CD4-positive, alpha-beta T cell treated with Interleukin-17A for 1 hour (primary cell): ENCODE measurements at places on chromosomes 6 and 20.
A peak's percentile ranks its signal among the peaks of the same experiment; 100 is the strongest.

GRCh38 chr6:35605600-35605999 is 83.1 kb downstream of the FKBP5 start:
- no peak for DNase-seq

DNA sequence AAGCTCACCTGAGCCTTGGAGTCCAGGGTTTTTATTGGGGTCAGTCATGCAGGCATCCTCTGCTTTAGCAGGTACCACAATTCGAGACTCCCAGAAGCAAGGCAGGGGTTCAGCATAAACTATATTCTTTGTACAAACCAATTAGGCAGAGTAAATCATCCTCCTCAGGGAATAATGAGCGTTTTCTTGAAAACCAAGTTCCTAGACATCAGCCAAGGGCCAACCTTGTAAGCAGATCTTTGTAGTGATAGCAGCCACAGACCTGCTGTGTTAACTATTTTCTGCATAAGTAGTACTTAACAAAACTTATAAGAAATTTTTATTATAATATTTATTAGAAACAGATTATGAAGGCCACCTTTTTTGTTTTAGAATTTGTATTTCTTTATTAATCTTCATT is 74.7 kb downstream of the STXBP5 start:
- DNase-seq, result no peak

- DNase-seq, result peak; percentile 54
Observed at GRCh38 chr6:37381579-37381978, 27.8 kb downstream of the RNF8 start.

GRCh38 chr6:112130878-112131277 is 43.5 kb downstream of the FAM229B start:
- no peak for DNase-seq

- no peak for DNase-seq
Observed at GRCh38 chr6:149680503-149680902, 32.0 kb upstream of the KATNA1 start.

GRCh38 chr6:152117156-152118133 is 310.0 kb downstream of the ESR1 start:
- no peak for DNase-seq

GRCh38 chr6:43203029-43203717 is 21.2 kb downstream of the CUL9 start:
- no peak for DNase-seq

- DNase-seq, result no peak
Observed at GRCh38 chr6:18087396-18088165, 34.9 kb downstream of the NHLRC1 start.

GRCh38 chr6:5425267-5425666 is 164.0 kb downstream of the FARS2 start:
- no peak for DNase-seq

DNA sequence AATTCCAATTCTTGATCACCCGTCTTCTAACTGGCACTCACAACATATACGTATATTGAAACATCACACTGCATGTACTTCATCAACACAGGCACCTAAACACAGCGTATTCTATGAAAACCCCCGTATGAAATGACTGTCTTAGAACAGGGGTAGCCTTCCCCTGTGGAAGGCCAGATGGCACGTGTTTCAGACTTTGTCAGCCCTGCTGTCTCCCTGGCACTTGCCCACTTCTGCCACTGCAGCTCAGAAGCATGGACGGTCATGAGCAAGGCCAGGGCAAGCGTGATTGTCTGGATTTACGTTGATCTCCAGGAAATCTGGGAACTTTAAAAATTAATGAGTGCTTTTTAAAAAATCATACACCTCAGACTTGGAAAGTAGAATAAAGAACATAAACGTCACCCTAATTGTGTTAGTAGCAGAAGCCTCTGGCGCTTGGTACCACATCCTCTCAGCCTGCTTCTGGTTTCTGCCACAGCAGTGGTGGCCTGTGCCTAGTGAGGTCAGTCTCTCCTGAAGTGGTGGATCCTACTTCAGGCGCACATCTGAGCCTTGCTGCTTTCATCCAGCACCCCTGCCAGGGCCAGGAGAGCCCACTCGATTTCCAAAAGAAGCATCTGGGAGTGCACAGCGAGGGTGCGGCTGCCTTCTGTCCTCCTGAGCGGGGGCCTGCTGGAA is 18.3 kb downstream of the PDE10A start:
- no peak for DNase-seq

GRCh38 chr20:2794202-2794748 is 6.2 kb downstream of the CPXM1 start:
- DNase-seq, result no peak

DNA sequence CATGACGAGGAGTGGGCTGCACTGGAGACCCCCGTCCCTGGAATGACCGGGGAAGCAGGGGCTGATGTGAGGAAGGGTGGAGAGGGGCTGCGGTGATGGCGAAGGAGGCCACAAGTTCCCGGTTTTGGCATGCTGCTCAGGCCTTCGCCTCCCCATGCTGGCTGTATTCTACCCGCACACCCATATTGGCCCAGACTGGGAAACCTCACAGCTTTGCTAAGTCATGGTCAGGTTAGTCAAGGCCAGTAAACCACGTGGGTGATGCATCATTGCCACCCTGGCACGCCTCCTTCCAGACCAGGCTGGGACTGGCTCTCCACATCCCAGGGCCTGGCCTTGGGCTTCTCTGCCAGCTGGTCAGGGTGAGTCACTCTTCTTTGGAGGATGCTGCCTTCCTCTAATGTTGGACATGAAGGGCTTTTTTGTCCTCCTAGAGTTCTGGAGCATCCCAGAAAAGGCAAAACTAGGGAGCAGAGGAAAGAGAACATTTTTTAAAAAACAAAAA is 53.8 kb downstream of the PCNA start:
- peak; percentile 13 for DNase-seq

DNA sequence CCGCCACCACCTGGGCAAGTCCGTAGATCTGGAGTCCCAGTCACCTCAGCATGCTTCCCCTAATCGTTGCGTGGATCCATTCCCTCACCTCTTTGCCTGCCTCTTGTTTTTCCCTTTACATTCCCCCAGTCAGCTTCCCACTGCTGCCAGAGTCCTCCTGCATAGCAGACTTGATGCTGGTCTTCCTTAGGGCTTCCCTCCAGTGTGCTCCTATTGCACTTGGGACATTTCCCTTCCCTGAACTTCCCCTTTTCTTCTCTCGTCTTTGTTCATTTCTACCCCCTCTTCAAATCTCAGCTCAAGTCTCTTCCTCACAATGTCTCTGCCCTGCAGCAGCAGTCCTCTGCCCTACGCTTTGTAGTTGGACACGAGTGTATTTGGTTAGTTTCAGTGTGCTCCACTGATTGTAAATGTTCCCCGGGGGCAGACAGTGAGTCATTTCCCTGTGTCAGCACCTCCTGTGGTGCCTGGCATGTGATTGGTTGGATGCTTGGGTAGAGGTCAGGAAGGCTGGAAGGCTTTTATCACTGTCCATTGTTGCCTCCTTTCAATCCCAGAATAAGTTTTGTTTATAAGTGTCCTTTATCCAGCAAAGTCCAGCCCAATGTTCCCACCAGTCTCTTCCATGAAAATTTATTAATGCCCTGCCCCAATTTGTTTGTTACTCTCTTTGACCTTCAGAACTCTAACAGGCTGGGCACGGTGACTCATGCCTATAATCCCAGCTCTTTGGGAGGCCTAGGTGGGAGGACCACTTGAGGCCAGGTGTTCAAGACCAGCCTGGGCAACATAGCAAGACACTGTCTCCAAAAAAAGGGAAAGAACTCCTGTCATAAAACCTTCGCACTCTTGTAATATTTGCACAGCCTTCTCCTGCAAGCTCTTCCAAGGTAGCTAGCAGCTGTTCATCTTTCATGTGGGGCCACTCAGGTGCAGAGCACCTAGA is 38.3 kb downstream of the FAM120B start:
- no peak for DNase-seq

GRCh38 chr6:6925391-6926164 is 182.2 kb upstream of the RREB1 start:
- no peak for DNase-seq

DNA sequence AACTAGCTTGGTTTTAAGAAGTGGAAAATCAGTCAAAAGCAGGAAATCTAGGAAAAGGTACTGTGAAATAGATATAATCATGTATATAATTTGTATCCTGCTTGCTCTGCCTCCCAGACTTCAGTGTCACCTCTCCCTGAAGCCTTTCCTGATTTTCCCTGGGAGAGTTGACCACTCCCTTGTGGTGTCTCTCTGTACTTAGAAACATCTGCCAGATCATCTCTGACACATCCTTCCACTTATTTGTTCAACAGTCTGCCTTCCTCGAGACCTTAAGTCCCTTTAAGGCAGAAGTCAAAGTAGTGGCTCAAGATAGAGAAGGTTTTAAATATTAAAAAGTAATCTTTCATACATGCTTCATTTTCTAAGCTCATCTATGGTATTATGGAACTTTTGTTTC is 236.5 kb downstream of the CDKAL1 start:
- no peak for DNase-seq

- no peak for DNase-seq
Observed at GRCh38 chr6:117530467-117531242, 48.2 kb downstream of the DCBLD1 start.

DNA sequence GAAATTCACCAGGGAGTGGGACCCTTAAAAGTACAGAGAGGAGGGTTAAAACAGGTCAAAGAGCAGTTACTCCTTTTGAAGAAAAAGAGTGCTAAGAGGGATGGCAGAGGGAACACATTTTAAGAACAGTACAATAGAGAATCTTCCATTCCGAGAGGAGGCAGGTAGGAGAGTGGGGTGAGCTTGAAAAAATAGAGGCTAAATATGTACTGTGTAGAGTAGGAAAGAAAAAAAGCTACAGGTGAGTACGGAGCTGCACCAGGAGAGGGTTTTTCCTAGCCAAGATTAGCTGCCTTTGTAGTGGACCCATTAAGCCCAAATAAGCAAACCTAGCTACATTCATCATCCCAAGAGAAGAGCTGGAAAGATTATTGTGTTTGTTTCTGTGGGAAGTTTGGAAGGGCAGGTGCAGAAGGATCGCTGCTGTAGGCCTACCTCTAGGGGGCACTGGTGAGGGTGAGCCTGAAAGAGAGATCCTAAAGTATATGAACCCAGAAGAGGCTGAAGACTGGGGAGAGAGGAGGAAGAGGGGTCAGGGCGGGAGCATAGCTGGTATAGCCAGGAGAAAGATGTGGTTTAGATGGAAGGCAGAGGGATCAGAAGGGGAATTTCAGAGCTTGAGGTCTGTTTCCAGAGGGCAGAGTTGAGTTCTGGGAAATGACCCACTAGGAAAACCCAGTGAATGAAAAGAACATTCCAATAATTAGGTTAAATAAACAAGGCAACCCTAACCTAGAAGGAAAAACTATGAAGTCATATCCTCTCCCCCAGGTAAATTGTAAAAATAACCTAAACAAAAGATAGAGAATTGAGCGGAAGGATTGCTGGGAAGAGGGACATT is 50.2 kb upstream of the HINT3 start:
- DNase-seq, result peak; percentile 58

DNA sequence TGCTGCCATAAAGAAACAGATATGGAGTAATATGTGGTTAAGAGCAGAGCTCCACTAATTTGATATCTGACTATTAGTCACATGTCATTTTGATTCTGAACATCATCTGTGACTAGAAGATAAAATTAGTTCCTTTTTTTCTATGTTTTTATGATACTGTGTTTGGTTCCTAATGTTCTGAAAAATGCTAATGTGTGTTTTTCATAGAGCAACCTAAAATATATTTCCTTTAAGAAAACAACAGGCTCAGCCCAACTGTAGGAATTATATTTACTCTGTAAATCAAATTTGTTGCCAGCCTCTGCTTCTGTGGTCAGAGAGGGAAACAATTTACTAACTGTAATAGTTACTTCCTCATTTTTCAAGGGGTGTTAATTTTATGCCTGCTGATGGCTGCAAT is 33.3 kb upstream of the TXLNB start:
- no peak for DNase-seq

- DNase-seq, result no peak
Observed at GRCh38 chr6:138545621-138545980, 46.3 kb upstream of the NHSL1 start.

DNA sequence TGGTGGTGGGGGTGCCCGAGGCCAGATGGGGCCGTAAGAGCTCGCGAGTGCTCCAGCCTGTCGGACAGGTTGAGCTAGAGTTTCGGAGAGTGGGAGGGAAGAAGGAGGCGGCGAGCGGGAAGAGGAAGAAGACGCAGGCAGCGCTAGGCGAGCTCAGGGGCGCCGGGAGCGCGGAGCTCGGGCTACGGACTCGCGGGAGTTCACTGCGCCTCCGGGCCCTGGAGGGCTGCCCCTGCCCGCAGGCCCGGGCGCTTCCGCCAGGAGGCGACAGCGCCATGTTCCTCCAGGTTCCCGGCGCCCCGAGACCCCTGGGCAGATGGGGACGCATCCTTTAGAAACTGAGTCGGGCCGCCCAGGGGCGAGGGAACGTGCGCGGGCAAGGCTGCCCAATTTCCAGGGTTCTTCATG is 984 bp downstream of the TFAP2C start:
- DNase-seq, result no peak

DNA sequence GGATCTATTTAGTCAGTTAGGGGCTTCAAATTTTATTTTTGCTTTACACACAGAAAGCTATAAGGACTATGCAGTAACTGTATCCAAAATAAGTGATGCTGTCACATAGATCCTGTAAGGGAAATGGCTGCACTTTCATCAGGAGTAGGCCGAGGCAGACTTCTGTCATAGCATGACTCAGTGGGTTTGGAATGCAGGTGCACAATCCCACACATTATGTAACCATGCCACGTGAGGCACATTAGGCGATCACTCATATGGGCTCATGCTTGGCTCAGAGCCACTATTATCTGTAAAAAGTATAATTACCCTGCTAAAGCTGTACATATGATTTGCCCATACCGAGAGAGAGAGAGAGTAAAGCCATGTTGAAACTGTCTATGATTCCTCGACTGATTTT is 1189.4 kb upstream of the EYS start:
- no peak for DNase-seq

- DNase-seq, result no peak
Observed at GRCh38 chr6:97771372-97771771, 488.4 kb upstream of the MMS22L start.

- DNase-seq, result no peak
Observed at GRCh38 chr20:2167112-2167511, 65.5 kb downstream of the STK35 start.

- no peak for DNase-seq
Observed at GRCh38 chr6:26029570-26029856, 57.7 kb upstream of the HFE start.
